Activated gamma-delta T cell treated with anti-CD3 and anti-CD28 coated beads, Interleukin-2, amount 50 U/mL, for 16 hours (primary cell): ENCODE measurements at places on chromosomes 6 and 20.
A peak's percentile ranks its signal among the peaks of the same experiment; 100 is the strongest.

DNA sequence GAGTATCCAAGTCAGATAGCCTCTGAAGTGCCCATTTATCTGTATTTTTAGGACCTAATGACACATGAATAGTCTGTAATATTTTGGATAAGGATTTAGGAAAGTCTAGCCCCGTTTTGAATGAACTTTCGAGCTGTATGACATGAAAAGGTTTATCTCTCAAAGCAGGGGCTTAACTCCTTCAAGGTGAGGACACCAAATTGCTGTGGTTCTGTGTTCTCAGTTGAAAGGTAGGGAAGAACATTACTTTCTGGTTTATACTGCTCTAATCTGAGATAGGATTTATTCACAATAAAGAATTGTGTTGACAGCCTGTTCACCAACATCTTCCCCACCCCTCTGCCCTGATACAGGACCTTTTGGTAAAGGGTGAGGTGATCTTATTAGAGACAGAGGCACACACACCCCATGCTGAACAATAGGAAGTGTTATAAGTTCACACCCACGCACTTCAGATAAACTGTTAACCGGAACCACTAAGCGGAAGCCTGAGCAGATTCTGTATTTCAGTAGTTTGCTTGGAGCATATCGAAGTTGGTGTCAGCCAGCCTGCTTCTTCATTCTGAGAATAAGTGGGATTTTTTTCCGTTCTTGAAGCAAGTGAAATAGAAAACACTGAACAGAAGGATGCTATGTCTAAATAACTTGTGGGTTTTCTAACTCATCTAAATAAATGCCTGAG lies 223.3 kb downstream of the TMEM242 start:
- peak; percentile 39 for DNase-seq

- DNase-seq, result no peak
Observed at GRCh38 chr20:62368976-62369814, 2.1 kb upstream of the LAMA5 start.

- DNase-seq, result no peak
Observed at GRCh38 chr6:21740376-21741124, 147.0 kb downstream of the SOX4 start.

DNA sequence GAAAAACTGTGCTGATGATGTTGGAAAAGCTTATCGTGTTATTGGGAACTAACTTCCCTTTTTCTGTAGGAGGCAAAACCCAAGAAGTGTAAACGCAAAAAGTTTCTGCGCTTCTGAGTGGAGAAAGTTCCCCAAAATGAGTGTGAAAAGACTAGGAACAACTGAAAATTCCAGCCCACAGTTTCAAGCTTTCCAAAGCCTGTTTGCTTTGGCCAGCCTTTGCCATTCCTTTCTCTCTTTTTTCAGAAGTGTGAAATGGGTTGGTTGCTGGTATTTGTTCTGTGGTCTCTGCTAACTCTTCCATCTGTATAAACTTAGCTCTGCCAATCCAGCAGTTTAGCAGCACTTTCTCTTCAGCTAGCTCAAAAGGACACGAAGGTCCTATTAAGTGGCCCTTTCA lies 491.3 kb downstream of the MAFB start:
- no peak for DNase-seq

DNA sequence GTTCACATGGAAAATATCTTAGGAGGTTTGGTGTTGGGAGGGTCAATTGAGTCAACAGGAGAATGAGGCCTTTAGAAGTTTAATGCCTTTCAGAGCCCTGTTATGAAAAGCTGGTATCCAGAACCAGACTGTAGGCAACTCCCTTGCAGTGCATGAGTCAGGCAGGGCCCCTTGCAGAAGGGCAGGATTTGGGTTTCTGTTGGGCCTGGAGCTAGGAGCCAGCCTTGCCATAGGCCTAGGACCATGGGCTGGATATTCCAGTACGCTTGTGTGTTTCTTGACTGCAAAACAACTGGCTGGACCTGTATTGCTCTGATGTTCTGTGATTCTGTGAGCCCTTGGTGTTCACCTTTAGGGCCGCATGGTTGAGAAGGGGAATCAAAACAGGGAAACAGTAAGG lies 350.9 kb upstream of the PRND start:
- no peak for DNase-seq

DNA sequence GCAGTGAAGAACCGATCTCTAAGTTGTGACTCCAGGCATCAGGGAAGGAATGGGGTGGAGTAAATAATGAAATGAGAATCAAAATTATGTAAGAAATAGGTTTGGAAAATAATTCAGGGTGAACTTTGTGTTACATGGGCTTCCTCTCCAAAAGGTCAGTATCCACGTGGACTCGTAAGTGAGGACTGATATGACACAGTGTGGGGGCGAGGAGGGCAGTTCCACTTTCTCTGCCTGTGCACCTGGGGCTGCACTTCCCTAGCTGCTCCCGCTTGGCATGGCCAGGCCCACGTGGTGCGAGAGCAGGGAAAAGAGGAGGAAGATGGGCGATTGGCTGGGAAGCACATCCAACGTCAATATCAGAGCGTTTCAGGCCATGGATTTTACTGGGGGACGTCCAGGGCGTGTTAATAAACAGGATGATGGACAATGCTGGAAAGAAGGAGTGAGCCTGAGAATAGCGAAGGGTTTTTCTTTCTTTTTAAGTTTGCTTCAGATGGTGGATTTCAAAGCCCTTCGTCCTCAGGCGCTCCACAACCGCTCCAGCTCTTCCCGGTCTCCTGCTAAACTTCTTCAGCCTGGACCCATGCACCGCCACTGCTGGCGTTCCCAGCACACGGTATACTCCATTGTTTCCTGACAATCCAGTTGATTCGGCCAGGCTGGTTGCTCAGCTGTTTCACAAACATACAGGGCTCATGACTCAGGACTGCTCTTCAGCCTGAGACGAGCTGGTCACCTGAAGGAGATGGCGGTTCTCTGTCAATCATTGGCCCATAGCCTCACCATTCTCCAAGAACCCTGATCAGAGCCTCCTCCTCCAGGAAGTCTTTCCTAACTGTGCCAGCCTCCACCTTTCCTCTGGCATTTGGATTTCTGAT lies 11.8 kb downstream of the CCR6 start:
- no peak for DNase-seq

DNA sequence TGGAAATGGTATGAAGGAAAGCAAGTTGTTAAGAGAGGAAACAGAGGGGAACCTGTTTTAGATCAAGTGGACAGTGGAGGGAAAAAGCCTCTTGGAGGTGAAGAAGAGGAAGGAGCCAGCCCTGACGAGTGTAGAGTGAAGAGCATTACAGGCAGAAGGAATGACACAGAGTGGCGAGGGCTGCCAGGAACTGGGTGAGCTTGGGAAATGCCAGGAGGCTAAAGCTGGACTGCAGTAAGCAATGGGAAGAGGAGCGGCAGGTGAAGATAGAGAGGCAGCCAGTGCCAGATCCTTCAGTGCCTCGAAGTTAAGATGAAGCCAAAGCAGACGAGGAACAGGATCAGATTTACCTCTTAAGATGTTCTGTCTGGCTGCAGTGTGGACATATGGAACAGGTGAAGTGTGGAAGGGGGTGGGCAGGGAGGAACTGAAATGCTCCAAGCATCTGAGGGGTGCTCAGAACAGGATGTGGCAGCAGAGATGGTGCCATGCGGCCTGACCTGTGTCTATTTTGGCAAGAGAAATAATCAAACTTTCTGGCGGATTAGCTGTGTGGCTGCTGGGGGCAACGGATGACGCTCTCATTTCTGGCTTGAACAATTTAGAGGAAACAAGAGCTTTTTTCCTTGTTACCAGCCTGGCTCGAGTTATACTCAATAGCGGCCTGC lies 748.4 kb downstream of the PTPRT start:
- DNase-seq, result no peak

DNA sequence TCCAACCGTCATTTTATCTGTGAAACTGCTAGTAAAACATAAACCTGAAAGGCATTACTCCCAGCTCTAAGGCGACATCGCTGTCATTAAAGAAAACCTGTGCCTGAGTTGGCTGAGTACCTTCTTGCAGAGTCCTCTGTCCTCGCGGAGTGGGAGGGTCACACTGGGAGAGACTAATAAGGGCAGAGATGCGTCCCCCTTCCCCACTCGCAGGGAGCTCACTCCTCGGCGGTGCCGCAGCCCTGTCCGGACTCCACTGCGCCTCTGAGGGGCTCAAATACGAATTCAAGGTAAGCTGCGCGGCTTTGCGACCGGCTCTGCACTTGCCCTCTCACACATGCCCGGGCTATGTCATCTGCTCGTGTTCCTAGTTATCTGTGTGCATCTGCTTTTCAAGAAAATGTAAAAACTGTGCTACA lies at the start of gene COL19A1:
Gene COL19A1, plus strand, starts transcription at position 206 of the 419 bp plus-strand sequence. CDS start 13,012 bp downstream, outside the sequence.
- no peak for DNase-seq

GRCh38 chr6:89311853-89312531 lies 3.1 kb downstream of the GABRR2 start:
- no peak for DNase-seq

GRCh38 chr6:142892254-142893021 lies 52.5 kb downstream of the HIVEP2 start:
- DNase-seq, result no peak

GRCh38 chr6:135329851-135330803 lies 149.0 kb downstream of the MYB start:
- no peak for DNase-seq

- DNase-seq, result no peak
Observed at GRCh38 chr6:109052018-109052651, 42.5 kb downstream of the SESN1 start.

- DNase-seq, result no peak
Observed at GRCh38 chr6:52605610-52606185, 28.8 kb upstream of the TRAM2 start.

GRCh38 chr6:21360336-21360735 lies 233.2 kb upstream of the SOX4 start:
- DNase-seq, result no peak

- peak; percentile 47 for DNase-seq
Observed at GRCh38 chr20:64101731-64102621, 5.4 kb downstream of the NPBWR2 start.

GRCh38 chr6:135182071-135183001 lies 1.2 kb downstream of the MYB start:
- peak; percentile 20 for DNase-seq

DNA sequence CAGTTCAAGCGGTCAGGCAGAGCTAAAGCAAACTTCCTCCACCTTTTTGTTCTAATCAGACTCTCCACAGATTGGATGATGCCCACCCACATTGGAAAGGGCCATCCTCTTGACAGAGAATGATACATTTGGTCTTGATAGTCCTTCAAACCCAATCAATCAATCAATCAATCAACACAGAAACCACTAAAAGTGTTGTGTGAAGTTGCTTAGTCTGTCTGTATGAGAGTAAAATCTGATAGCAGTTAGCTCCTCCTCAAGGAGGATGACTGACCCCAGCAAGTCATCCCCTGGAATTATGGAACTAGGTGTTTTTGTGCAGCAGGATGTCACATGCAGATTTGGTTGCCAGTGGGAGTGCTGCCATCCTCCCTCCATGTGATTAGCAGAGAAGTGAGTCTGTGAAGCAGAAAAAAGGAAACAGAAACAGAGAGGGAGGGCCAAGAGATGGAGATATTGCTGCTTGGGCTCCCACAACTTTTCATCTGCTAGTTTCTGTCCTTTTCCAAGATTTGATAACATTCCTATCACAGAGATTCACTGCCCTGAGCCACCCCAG lies 32.0 kb upstream of the SSTR4 start:
- DNase-seq, result no peak
